ENCODE measurements at places on chromosomes 5 and 9. TPM values are rescaled to one million over a fixed set of nuclear protein-coding genes. Genes with fewer than 3 reads are reported as not detected.

GRCh38 chr9:97527626-97528528, 26.4 kb downstream of the TMOD1 start:
- no peak for DNase-seq
- no peaks in the 10 kb centered on the region for H3K36me3 ChIP-seq
- H3K4me1 ChIP-seq = no peaks in the 10 kb centered on the region
- H3K27ac ChIP-seq = no peak overlapping the region
- no peak overlapping the region for H3K4me3 ChIP-seq
- H3K27me3 ChIP-seq = no peaks in the 10 kb centered on the region

BAAT gene
- 1.7 TPM for total RNA-seq

C9 gene
- not detected for total RNA-seq

DCP2 gene
- total RNA-seq = 9.6 TPM
